ENCODE measurements at places on chromosomes 5 and 9. TPM values are rescaled to one million over a fixed set of nuclear protein-coding genes. Genes with fewer than 3 reads are reported as not detected.

DNA sequence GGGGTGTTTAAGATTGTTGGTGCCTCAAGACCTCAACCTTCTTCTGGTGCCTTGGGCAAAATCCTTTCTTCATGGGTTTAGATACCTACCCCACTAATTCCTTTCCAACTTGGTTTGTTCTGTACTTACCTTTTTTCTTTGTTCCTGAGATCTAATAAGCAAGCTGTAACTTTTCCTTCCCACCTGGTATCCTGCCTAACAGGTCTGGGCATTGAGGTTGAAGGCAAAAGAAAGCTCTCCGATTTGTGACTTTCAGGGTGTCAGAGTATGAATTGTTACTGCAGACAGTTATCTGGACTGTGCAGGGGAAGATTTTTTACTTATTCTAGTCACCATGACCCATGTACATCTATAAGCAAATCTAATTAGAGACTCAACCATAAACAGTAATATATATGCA lies 162.6 kb upstream of the DMRT1 start:
- no peak for DNase-seq

GRCh38 chr5:71886406-71886805 lies 167.3 kb downstream of the CARTPT start:
- no peak for DNase-seq

- no peak for DNase-seq
These were observed 315.6 kb downstream of the CETN3 start for GRCh38 chr5:90093751-90094485.

Gene FOXI1
- total RNA-seq: not detected
